Activated T-cell treated with anti-CD3 and anti-CD28 coated beads for 24 hours (primary cell): ENCODE measurements at places on chromosomes 4 and X.

DNA sequence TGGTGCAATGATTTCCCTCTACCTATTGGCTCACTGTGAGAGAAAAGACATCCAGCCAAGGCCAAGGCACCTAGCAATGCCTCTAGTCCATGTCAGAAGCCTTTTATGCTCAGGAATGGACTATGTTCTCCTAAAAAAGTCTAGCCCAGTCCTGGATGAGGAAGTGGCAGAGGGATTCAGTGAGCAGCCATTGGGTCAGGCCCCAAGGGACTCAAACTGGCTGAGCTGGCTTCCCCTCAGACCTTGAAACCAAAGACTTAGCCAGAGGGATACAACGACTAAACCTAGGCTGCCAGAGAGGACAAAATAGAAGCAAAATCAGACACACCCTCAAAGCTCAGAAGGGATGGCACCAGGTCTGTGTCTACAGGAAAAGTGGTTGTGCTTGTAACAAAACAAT is 49.1 kb downstream of the ARHGEF9 start:
- DNase-seq, result no peak

GRCh38 chrX:111779582-111779981 is 96.4 kb upstream of the TRPC5OS start:
- no peak for DNase-seq

DNA sequence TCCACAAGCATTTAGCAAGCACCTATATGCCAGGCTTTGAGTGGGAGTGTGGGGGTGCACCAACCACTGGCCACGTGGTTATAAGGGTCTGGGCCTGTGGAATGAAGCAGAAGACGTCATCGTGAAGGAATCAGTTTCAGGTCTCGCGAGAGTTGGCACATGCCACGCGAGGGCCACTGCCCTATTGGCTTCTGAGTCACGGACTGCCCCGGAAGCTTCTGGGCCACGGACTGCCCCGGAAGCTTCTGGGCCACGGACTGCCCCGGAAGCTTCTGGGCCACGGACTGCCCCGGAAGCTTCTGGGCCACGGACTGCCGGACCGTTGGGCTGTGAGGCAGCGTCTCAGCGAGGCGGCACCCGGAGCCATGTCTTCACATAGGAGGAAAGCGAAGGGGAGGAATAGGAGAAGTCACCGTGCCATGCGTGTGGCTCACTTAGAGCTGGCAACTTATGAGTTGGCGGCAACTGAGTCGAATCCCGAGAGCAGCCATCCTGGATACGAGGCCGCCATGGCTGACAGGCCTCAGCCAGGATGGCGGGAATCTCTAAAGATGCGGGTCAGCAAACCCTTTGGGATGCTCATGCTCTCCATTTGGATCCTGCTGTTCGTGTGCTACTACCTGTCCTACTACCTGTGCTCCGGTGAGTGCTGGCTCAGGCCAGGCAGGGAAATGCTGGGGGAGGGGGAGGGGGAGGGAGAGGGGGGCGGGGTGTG is at the start of gene FMR1NB:
Gene FMR1NB, plus strand, starts transcription at position 300 of the 715 bp plus-strand sequence. Its CDS starts 66 bp downstream, at position 366.
- no peak for DNase-seq

DNA sequence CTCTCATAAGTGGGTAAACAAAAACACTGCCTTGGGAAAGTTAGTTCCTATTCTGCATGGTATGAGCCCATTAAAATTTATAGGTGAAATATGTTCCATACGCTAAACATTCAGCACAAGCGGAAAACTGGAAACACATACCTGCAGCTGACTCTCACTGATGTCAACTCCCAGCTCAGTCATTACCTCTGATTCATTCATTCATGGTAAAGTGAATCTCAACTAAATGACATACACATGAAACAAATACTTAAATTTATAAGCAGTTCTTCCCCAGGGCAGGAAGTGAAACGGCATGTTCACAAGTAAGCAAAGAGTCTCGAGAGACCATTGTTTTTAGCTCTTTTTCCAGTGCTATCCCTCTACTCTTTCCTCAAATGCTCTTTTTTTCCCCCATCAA is 1.6 kb downstream of the SLC10A6 start:
- no peak for DNase-seq

GRCh38 chr4:26137288-26137687 is 183.5 kb upstream of the RBPJ start:
- no peak for DNase-seq

DNA sequence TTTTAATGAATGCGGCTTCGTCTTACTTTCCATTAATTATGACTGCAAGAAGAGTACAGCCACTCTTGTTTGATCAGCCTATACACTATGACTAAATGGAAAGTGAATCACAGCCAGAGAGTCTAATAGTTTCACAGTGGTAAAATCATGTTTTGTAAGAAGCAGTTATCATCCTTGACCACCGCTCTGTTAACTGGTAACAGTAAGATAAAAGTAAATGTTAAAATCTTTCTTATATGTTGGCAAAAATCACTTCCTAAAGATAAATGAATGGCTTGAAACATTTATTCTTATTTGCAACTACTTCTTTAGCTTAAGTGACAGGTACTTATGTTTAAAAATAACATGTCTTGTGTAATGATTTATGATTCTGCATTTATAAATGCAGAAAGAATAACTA is 13.2 kb downstream of the GALNT7 start:
- no peak for DNase-seq

GRCh38 chr4:74111990-74112389 is 13.0 kb upstream of the CXCL2 start:
- DNase-seq, result no peak

GRCh38 chr4:66777097-66777496 is 768.2 kb downstream of the CENPC start:
- no peak for DNase-seq

GRCh38 chr4:5965225-5965624 is 53.0 kb downstream of the C4orf50 start:
- DNase-seq, result no peak

GRCh38 chr4:8846046-8846720 is 25.5 kb downstream of the HMX1 start:
- no peak for DNase-seq
